ENCODE measurements at places on chromosomes 5 and 9.
A peak's percentile ranks its signal among the peaks of the same experiment; 100 is the strongest.

GRCh38 chr9:95171001-95171400 lies 146.5 kb downstream of the FANCC start:
- DNase-seq: no peak

DNA sequence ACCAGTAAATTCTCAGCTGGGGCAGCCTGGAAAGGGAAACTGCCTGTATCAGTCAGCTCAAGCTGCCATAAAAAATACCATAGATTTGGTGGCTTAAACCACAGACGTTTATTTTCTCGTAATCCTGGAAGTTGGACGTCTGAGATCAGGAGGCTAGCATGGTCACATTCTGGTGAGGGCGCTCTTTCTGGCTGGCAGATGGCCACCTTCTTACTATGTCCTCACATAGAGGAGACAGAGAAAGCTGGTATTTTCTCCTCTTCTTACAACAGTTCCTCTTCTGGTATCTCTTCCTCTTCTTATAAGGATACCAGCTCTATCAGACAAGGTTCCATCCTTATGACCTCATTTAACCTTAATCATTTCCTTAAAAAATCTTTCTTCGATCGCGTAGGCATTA lies 50.5 kb upstream of the RFX3 start:
- DNase-seq: peak; percentile 27

DNA sequence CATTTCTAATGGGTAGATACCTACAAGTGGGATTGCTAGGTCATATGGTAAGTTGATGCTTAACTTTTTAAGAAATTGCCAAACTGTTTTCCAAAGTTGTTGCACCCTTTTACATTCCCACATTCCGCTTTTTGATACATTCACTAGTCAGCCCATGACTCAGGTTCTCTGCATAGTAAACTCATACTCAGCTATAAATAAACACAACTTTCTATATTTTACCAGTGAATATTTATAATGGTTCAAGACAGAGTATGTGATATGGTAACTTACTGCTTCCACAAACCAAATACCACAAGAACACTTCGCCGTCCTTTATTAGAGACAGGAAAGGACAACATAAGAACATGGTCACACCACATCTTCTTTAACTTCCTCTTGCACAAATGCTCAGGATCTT lies 54.0 kb downstream of the PLPP1 start:
- DNase-seq: no peak

GRCh38 chr9:98184326-98184725 lies 8.1 kb downstream of the CORO2A start:
- no peak for DNase-seq

DNA sequence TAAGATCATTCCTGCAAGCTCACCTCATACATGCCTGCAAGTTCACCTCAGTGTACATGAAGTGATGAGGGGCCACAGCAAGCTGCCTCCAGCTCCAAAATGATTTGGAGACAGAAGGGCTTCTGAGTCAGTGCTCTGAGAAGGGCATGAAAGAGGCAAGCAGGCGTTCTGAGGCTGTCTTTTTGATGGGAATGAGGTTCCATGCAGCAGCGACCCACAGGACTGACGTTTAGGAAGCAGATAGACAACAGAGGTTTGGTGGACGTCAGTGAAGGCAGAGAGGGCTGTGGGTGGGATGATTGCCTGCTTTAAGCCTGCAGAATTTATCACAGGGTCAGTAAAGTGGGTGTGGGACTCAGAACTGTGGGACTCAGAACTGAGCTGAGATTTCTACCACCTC lies 8.9 kb upstream of the SMIM32 start:
- DNase-seq: no peak

DNA sequence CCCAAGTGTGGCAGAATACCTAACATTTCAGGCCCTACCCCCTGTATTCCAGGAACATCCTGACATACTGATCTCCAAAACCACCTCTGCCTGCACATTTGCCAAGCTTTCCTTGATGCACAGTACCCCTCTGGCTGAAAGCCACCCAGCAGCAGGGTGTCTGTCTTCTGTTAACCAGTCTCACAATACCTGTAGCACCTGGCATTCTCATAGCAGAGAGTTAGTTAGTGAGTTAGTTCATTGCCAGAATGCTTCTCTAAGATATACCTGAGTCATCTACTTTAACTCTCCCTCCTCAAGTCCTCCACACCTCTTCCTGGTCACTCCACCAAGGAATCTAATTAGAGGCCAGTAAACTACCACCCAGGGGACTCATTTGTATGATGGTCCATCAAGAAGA lies 46.1 kb upstream of the IL7R start:
- DNase-seq: no peak

DNA sequence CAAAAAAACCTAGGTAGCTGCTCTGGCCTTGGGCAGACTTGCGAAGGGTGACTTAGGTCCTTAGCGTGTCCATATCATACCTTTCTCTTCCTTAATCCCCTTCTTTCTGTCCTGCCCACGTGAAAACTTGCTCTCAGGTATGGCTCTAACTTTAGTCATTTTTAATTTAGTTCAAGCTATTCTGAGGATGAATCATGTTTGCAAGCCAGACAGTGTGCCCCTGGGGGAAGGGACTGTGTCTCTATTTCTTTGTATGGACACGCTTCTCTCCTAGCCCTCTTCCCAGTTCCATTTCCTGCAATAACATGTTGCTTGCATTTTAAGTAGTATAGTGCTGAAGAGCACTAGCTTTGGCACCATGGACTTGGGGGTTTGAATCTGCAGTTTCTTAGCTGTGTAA lies 120.6 kb downstream of the PTTG1 start:
- no peak for DNase-seq

- no peak for DNase-seq
These were observed 27.1 kb upstream of the PRR16 start for GRCh38 chr5:120436996-120437395.

- no peak for DNase-seq
These were observed at the start of gene OLFML2A for GRCh38 chr9:124776954-124777648. Gene OLFML2A (plus strand): TSS chr9:124777133. CDS start chr9:124777271, 138 bp downstream.

GRCh38 chr5:66993448-66993847 lies 203.2 kb downstream of the CD180 start:
- no peak for DNase-seq

DNA sequence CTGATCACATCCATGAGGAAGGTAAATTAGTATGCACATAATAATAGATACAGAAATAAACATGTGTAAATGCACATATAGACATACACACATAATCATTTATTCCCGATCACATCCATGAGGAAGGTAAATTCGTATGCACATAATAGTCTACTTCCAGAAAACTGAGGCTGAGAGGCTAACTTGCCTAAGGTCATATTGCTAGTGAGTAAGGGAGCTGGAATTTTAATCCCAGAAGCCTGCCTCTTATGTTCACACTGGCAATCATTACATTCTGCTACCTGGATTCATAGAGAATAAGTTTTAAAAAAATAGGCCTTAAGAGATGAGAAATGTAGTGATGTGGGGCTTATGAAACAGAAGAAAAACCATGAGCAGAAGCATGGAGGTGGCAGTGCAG lies 716.3 kb downstream of the BRINP1 start:
- DNase-seq: no peak

DNA sequence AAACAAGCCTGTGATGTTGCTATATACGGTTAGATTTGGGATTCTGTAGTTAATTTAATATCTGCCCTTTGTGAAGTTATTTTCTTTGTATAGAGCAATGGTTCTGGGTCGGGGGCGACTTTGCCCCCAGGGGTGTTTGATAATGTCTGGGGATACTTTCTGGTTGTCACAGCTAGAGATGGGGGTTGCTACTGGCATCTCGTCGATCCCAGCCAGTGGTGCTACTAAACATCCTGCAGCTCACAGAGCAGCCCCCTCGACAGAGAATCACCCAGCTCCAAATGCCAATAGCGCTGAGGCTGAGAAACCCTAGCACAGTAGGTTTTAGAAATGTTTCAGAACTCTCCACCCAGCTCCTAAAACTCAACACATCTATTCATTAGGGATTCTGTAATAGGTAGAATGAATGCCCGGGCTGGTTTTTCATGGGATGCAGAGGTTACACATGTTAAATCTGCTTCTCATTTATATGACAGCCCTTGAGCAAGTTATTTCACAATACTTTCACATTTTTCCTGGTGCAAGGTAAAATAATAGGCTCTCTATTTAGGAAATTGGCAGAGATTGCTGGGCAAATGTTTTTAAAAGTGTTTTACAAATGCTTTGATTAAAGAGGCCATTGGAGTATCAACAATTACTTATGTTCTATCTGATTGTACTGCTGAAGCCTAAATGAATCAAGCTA lies 75.2 kb upstream of the CTSL start:
- DNase-seq: no peak

GRCh38 chr9:28051559-28052503 lies 478.6 kb upstream of the C9orf72 start:
- no peak for DNase-seq

DNA sequence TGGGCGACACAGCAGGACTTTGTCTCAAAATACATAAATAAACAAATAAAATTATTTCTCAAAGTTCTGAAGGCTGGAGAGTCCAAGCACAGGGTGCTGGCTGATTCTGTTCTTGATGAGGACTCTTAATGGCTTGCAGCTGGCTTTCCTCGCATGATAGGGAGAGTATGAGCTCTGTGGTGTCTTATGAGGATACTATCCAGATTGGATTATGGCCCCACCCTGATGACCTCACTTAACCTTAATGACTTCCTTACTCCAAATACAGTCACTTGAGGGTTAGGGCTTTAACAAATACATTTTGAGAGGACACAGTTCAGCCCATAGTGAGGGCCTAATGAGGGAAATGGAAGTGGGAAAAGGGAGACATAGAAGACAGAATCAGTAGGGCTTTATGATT lies 87.7 kb downstream of the FOCAD start:
- DNase-seq: no peak

All from GDM1 (cell line).